ENCODE measurements at places on chromosomes 3 and 15.

DNA sequence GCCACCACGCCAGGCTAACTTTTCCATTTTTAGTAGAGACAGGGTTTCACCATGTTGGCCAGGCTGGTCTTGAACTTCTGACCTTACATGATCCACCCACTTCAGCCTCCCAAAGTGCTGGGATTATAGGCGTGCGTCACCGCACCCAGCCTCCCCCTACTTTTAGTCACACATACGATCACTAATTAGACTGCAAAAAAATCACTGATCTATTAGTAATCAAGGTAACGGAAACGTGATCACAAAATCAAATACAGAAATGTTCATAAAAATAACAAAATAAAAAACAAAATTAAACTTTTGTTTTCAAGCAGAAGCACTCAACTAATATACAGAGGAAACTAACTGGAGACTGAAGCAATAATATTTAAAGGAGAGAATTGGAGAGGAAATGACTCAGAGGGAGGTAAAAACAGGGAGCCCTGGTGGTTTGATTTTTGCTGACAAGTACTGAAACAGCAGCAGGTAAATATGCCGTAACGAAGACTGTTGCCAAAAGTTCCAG, 4.6 kb downstream of the WDR53 start:
- DNase-seq, result peak; percentile 32

DNA sequence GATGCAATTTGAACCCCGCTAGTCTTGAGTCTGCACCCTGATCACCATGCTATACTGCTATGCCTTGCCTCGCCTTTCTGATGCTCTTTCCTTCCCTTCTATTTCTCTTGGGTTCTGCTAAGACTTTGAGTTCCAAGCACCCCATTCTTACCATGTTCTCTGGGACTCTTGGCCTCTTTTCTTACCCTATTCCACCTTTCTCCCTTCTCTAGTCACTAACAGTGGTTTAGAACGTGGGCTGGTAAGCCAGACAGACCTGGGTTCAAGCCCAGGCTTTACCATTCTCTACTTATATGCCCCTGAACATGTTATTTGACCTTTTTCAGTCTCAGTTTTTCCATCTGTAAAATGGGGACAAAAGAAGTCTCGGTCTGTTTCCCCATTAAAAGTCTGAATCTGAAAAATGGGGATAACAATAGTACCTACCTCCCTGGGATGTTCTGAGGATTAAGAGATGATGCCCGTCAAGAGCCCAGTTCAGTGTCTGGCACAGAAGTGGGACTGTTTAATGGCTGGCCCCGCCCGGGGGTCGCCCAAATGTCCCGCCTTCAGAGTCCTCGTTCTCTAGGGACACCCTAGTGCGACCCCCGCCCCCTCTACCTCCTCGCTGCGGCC, 376 bp downstream of the TADA3 start:
- no peak for DNase-seq

DNA sequence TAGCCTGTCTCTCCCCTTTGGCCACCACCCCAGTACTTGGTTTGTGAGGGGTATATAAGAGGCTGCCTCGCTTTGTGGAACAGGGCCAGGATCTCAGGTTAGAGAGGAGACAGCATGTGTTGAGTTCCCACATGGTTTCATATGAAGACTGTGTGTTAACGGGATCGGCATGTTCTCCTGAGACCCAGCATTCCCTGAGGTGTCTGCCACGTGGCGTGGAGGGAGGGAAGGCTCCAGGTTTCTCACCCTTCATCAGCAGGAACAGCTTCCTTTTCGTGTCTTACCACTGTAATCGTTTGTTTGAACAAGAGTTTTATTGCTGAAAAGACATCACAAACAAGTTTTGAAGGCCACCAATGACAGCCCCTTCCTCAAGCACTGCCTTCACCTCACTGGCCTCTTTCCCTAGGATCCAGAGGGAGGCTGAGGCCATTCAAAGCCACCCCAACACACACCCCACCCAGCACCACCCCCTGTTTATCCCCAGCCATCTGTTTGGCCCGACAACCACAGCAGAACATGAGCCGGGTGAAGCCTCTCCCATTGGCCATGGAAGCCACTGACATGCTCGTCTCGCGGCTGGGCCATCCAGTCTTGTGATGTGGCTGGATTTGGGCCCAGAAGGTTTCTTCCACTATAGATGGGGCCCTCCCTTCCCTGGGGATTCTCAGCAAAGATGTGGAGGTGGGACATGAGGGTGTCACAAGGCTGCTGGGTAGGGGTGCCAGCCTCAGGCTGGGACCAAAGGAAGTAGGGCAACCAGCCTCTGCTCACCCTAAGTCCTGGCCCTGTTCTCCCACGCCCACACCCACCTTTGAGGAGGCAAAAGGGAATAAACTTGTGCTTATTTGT, 10.0 kb downstream of the BHLHE40 start:
- DNase-seq, result peak; percentile 88

DNA sequence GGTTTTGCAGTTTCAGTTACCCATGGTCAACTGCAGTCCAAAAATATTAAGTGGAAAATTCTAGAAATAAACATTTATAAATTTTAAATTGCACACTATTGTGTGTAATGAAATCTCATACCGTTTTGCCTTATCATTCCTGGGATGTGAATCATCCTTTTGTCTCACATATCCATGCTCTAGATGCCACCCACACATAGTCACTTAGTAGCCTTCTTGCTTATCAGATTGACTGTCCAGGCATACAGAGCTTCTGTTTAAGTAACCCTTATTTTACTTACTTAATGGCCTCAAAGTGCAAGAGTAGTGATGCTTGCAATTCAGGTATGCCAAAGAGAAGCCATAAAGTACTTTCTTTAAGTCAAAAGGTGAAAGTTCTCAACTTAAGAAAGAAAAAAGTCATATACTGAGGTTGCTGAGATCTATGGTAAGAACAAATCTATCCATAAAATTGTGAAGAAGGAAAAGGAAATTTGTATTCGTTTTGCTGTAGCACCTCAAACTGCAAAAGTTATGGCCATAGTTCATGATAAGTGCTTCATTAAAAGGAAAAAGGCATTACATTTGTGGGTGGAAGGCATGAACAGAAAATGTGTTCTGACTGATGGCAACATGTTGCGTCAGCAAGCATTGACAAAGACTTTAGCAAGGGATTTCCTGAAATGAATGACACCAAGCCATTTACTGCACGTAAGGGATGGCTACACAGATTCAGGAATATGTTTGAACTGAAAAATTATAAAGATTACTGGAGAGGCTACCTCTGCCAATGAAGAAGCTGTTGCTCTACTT, 43.8 kb downstream of the SPATA16 start:
- no peak for DNase-seq

DNA sequence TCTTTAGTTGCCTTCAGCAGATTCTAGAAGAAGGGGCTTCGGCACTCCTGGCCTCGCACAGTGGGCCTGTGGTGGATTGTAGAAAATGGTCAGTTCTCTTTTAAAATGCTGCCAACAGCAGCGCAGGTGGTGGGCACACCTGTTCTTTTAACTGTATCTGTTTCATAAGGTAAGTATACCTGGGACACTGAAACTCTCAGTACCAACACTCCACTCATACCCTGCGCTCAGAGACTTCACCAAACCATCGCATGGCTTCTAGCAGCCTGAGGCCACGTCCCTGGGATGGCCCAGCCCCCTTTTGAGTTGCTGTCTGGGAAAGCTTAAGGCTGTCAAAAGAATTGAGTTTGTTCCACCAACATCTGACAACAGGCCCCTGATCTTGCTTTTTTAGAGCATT, 56.7 kb upstream of the MCF2L2 start:
- DNase-seq, result no peak

DNA sequence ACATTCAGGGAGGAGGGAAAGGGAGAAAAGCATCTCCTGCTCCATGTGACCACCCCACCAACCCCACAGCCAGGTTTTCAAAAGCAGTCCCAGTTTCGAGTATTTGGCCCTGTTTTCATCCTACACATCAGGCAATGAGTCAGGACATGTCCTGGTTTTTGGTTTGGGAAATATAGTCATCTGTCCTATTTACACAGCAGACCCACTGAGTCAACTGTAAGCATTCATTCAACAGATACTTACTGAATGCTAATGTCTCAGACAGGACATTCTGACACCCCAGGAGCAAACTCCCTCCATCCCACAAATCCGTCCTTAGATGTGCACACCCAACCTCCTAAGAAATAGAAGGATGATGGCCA, 32.9 kb downstream of the IGDCC3 start:
- DNase-seq, result no peak

GRCh38 chr3:25619382-25619781, 45.3 kb downstream of the TOP2B start:
- no peak for DNase-seq

DNA sequence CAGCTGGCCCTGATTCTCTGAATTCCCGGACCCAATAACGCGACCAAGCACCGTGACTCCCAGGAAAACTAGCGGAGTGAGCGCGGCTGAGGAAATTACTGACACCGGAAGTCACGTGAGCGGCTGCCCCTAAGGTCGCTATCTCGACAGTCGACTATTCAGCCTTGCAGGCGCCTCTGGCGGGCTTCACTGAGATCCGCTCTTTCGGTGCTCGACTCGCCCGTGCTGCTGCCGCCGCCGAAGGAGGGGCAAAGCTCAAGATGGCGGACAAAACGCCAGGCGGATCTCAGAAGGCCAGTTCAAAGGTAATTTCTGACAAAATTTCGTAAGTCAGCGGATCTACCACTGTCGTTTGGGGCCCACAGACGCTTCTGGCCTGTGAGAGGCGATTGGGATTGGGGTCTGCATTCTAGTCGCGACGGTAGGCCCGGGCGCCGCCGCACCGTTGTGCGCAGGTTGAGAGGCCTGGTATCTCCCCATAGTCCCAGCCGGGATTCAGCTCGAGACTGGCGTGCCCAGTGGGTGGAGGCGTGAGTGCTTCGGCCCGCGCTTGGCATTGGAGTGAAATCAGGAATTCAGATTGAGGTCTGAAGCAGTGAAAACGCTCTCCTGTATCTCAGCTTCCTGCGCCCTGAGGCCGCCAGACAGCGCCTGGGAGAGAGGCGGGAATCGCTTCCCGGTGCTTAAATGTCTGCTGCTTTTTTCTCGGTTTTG, at the start of gene U2SURP:
TSS of gene U2SURP (plus strand) at position 202 of the 714 bp plus-strand sequence. CDS start at position 261, 59 bp downstream.
- peak; percentile 99 for DNase-seq

- no peak for DNase-seq
Observed at GRCh38 chr15:66749841-66750575, 48.0 kb downstream of the SMAD6 start.

DNA sequence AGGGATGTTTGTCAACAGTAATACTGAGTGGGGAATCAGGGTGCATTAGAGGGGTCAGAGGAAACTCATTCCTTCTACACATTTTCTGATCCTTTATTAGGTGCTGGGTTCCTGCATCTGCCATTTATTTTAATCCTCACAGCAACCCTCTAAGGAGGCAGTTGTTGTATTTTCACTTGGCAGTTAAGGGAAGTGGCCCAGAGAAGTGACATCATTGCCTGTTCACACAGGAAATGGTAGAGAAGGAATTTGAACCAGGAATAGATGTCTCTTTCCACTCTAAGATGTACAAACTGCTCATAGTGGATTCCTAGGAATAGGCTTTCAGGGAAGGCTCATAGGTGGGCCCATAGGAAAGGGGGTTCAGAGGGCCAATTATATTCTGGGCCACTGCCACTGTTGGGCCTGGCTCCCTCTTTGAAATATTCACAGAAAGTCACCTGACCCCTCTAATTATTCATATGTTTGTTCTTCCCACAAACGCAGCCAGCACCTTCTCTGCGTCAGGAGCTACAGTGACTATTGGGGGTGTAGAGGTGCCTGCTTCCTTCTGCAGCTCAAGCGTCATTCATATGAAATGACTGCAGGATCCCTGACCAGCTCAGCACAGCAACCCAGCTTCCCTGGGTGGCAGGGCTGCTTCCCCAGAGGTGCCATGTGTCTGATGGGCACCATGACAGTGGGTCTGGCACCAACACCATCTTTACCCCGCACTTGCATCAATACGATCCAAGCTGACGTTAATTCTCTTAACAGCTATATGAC, 163.9 kb upstream of the SMAD3 start:
- DNase-seq, result no peak

GRCh38 chr3:191301017-191301416, 28.2 kb upstream of the CCDC50 start:
- no peak for DNase-seq

- DNase-seq, result no peak
Observed at GRCh38 chr3:105700575-105700974, 168.2 kb downstream of the CBLB start.

DNA sequence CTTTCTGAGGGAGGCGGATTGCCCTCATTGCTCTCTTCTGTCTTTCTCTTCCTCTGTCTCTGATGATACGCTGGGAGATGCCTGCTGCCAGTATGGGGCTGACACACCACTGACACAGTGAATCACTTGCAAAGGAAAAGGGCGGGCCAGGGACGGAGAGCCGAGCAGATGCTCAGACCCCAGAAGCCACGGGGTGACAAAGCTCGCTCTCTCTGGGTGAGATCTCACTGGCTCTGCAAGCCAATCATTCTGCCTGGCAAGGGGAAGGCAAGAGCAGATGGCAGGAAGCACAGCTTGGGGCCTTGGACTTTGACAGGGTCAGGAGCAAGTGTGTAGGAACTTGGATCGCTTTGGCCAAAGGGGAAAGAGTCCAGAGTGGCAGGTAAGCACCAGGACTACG, 198.7 kb downstream of the NTRK3 start:
- DNase-seq, result no peak

- DNase-seq, result no peak
Observed at GRCh38 chr3:4906107-4906621, 73.1 kb upstream of the BHLHE40 start.

GRCh38 chr3:185405664-185406063, 42.7 kb downstream of the MAP3K13 start:
- no peak for DNase-seq

DNA sequence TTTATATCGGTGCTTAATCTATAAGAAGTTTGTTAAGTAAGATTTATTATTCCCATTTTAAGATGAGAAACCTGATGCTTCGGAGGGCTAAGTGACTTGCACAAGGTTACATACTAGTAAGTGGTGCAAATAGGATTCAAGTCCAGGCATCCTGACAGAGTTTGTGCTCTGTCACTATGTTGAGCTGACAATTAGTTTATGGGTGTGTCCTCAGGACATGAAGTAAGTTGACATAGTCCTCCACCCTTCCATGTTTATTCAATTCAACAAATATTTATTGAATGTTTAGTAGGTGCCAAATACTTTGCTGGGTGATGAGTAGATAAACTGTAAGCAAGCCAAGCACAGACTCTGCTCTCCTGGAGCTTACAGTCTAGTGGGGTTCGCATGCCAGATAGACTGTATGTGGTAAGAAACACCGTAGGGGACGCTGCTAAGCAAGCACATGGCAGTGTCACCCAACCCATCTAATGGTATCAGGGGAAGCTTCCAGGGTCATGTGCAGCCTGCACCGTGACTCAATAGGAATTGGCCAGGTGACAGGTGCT, 342.7 kb upstream of the SATB1 start:
- DNase-seq, result no peak

DNA sequence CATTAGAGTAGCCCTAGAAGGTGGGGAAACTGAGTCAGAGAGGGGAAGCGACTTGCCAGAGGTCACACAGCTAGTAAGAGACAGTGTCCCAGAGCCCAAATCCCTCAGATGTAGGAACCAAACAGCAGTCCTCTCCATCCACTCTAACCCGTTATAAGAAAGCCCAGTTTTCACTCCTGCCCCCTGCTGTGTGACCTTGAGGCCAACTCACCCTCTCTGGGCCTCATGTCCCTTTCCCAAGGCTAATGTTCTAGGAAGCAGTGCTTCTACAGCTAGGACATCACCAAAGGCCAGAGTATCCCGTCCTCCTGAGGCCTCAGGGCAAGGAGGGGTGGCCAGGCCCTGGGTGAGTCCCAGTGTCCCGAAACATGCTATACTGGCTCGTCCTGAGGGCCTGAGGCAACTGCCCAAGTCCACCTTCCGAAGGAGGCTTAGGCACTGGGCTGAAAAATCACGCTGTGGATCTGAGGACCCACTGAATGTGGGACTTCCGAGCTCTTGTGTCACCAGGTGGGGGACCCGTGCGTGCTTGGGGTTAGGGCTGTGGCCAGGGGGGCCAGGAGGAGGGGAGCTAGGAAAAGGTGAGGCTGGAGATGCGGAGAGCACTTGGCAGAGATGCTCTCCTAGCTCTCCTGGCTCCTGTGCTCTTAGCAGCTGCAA, 109.2 kb upstream of the SLC6A11 start:
- no peak for DNase-seq
